Stimulated activated CD4-positive, alpha-beta T cell treated with anti-CD3 and anti-CD28 coated beads, Interleukin-4, amount 100 ng/mL, for 1 hour (primary cell): ENCODE measurements at places on chromosomes 6 and 20.

DNA sequence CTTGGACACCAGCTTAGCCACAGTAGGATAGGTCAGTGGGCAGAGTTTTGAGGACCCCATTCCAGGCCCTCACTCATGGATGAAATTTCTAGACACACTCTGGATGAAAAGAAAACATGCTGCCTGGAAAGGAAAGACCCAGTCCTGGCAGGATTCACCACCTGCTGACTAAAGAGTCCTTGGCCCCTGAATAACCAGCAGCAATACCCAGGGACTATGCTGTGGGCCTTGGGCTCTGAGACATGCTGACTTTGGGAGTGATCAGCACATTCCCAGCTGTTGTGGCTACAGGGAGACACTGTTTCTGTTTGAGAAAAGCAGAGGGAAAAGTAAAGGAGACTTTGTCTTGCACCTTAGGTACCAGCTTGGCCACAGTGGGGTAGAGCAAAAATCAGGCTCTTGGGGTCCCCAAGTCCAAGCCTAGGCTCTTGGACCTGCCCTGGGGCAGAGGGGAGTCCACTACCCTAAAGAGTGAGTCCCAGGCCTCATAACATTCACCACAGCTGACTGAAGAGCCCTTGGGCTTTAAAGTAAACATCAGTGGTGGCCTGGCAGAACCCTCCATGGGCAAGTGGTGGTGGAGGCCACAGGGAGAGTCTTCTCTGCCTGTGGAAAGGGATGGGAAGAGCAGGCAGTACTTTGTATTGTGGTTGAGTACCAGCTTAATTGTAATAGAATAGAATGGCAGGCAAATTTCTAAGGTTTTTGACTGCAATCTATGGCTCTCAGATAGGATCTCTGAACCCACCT is 516.8 kb downstream of the BCKDHB start:
- no peak for DNase-seq

DNA sequence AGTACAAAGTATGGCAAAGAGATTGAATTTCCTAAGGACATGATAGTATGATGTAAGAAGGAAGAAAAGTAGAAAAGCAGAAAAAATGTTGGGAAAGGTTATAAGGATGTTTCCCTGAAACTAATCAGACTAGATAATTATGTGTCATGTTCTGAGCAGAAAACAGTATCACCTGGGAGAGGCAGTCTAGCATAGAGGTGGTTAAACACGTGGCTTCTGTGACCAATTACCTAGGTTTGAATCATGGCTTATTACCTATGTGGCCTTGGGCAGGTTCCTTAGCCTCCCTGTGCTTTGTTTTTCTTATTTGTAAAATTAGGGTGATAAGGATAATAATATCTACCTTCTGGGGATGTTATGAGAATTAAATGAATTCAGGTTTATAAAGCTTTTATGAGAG is 38.0 kb downstream of the SCGN start:
- no peak for DNase-seq

GRCh38 chr20:6135347-6135746 is 12.5 kb upstream of the FERMT1 start:
- no peak for DNase-seq

- DNase-seq: no peak
Observed at GRCh38 chr20:12265662-12266061, 348.0 kb downstream of the BTBD3 start.

DNA sequence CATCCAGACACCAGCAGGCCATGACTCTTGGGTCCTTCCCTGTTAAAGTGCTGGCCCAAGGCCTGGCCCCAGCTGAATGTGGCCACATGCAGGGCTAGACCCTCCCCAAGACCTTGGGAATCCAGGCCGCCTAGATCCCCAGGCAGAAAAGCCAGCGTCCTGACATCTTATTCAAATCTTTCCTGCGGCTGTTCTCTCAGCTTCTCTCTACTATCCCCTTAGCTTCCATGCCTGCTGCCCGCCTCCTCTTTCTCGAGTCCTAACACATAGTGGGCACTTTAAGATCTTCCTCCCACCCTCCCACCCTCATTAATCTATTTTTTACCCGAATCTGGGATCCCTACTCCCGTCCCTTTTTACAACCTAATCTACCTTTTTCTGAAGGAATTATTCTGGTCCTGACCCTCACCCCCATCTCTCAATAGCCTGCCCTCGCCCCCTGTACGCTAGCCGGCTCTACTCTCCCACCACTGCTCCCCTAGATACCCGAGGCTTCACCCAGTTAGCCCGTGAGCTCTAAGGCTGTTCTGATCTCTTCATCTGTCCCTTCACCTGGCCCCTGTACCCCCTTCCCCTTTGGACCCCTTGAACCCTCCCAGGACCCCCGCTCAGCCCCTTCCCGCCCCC is at the start of gene CCHCR1:
CCHCR1 (minus strand) TSS at position 290 of the 627 bp plus-strand sequence; CDS start at position 88, 202 bp downstream.
- no peak for DNase-seq

DNA sequence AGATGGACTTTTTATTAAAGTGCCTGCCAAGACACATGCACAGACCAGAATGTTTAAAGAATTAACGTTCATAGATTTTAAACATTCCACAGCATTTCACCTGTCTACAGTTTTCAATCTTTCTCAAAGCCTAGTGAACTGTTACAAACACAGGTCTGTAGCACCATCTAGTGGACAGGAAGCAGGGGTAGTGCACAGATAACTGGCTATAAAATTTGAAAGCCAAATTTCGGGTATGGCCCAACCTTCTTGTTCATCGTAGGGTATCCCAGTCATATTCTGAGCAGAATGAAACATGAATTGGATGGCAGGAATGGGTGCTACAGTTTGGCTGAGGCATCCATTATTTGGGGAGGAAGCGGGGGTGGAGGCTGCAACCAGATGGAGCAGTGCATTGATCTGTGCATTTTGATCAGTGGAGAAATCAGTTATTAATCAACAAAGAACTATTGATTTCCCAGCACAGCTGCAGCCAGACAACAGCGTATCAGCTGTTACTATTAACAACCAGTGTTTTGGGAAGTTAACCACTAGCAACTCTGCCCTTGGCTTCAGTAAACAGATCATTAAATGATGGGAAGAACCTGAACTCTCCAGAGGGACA is 56.1 kb upstream of the B3GAT2 start:
- no peak for DNase-seq

- no peak for DNase-seq
Observed at GRCh38 chr6:37689381-37689780, 8.3 kb downstream of the MDGA1 start.

DNA sequence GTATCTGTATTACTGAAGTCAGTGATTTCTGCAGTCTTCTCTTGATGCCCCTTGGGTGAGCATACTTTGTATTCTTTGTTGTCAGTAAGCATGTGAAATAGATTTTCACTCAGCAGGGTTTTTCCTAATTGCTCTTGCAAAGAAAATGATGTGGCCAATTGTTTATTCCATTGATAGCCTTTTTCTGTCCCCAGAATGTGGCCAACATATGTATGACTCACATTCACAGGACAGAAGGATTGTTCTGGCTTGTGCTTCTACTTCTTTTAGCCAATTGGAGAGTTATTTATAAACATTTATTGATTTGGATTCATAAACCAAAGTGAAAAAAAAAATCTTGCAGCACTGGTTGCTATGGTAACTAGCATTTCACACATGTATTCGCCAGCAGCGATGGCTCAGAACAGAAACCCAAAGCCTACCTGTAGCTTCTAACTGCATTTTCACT is 54.4 kb upstream of the RBM24 start:
- DNase-seq: no peak

DNA sequence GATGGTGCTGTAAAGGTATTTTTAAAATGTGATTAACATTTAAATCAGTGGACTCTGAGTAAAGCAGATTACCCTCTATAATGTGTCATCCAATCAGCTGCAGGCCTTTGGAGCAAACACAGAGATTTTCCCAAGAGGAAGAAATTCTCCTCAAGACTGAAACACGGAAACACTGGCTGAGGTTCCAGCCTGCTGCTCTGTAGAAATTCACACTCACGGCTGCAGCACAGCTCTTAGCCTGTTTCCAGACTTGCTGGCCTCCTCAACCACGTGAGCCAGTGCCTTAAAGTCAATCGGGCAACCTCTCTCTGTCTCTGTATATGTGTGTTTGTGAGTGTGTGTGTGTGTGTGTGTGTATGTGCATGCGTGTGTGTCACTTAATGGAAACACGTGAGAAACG is 41.1 kb downstream of the PDE10A start:
- DNase-seq: no peak

GRCh38 chr6:84227434-84228197 is at the start of gene CEP162:
CEP162 (minus strand) TSS chr6:84227643; CDS start chr6:84226393, 1,250 bp downstream.
- DNase-seq: peak; percentile 88

DNA sequence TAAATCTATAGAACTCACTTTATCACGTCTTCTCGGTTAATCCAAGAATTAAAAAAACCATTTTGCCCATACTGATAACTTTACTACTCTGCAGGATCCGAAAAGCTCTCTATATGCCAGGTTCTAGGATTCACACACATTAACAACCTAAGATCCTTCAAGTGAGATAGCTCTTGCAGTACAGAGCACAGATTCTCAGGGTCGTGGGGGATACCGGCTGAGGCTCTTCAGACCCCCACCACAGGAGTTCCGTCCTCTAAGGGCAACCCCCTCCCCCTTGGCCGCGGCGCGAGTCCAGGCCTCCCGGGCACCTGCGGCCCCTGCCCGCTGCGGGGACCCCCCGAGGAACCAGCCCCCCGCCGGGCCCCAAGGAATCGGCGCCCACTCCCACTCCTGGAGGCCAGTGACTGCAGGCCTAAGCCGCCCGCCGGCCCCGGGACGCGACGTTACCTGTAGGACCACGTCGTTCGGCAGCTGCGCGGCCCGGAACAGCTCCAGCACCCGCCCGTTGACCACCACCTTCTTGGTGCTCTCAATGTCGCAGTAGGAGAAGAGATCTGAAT is 892 bp downstream of the REPS1 start:
- no peak for DNase-seq

DNA sequence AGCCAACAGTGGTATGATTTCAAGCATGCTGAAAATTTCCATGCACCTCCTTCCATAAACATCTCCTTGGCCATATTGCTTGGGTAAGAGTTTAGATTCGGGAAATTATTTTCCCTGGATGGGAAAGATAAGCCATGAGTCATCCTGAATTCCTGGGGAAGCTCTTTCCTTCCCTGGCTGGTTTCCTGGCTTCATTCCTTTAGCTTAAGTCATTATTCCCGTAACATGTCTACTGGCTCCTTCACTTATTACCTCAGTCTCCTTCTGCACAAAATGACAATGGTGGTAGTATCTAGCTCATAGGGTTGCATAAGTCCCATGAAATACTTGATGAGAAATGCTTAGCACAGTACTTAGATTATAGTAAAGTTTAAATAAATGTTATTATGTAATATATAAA is 27.6 kb downstream of the TINAG start:
- no peak for DNase-seq

- no peak for DNase-seq
Observed at GRCh38 chr20:53021934-53022333, 49.8 kb downstream of the TSHZ2 start.

GRCh38 chr20:21302664-21303060 is 469 bp upstream of the XRN2 start:
- no peak for DNase-seq

DNA sequence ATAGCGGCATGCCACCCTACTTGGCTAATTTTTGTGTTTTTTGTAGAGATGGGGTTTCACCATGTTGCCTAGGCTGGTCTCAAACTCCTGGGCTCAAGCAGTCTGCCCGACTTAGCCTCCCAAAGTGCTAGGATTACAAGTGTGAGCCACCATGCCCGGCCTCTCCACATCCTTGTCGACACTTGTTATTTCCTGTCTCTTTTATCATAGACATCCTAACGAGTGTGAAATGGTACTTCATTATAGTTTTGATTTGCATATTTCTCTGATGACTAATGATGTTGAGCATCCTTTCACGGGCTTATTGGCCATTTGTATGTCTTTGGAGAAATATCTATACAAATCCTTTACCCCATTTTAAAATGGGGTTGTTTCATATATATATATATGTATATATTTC is 39.0 kb upstream of the ASXL1 start:
- no peak for DNase-seq

DNA sequence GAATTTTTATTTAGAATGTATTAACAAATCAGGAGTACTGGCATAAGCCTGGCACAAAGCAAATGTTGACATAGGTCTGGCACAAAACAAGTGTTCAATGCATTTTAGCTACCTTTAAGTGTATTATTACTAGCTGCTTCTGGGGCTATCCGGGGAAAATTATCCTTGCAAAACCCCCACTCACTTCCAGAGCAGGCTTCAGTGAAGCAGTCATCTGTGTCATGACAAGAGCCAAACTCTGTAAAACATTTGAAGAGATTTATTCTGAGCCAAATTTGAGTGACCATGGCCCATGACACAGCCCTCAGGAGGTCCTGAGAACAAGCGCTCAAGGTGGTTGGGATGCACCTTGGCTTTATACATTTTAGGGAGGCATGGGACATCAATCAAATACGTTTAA is 6.4 kb upstream of the TRIM38 start:
- DNase-seq: no peak

DNA sequence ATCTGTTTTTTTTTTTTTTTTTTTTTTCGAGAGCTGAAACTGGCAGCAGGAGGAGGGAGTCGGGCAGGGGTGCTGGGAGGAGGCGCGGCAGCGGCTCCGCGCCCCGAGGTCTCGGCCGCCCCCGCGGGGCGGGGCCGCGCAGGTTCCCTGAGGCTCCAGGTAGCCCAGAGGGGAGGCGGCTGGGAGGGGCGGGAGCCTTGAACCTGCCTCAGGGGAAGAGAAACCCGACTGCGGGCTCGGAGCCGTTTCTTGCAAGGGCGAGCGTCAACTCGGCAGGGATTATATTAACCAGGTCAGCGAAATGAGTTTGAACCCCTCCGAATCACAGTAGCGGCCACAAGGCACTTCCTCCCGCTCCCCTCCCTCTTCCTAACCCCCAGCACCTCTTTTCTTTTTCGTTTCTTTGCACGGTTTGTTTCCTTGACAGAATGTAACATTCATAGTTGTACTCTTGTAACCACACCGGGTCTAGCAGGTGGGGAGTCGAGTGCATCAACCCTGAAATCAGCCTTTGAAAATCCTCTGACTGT is 2.0 kb downstream of the MYB start:
- peak; percentile 78 for DNase-seq

DNA sequence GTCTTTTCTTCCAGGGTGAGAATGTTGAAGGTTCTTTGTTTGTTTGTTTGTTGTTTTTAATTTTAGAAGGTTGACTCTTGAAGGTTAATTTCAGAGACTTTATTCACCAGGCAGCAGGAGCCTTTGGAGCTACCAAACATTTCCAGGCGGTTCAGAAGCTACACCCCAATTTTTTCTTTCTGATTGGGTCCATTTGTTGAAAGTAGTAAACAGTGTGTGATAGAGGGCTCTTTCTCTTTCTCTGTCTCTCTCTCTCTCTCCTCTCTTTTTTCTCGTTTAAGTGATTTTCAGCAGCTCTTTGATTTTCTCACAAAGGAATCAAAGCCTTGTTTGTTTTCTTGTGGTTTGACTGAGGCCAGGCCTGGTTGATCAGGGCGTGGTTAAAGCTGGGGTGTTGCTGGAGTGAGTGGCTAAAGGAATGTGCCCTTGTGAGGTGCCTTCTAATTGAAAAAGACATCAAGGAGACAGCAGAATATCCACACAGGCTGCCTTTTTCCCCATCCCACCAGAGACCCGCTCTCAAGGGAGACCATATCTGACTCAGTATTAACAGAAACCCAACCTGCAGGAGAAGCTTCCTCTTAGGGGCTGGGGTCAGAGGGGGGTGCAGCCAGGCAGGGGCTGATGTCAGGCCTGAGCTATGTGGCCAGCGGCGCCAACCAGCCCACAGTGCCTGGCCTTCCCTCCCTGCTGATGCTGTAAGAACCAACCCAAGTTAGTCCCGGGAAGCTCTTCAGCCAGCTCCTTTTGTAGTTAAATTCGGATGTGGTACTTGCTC is 40.4 kb upstream of the NAA20 start:
- no peak for DNase-seq

GRCh38 chr6:15596186-15596896 is 66.5 kb downstream of the DTNBP1 start:
- DNase-seq: no peak
